ENCODE measurements at places on chromosomes 3 and 15.

GRCh38 chr15:63517202-63517601 is 12.8 kb downstream of the USP3 start:
- no peak for DNase-seq

DNA sequence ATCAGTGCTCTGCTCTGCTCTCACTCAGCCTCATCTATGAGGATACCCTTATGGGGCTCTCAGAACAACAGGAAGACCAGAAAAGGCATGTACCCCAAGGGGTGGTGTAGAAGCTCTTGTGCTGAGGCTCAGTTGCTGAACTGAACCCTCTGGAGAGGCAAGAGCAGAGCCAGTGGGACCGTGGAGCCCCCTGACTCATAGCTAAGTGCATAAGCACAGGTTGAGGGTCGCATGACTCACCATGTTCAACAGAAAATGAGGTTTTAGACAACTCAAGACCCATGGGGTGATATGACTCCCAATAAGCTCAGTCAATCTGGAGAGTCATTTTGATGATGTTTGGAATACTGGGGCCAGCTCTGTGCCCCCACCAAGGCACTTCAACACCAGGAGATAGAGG is 37.3 kb downstream of the CRYGS start:
- DNase-seq: no peak

- no peak for DNase-seq
Observed at GRCh38 chr3:181726351-181727330, 14.9 kb downstream of the SOX2 start.

DNA sequence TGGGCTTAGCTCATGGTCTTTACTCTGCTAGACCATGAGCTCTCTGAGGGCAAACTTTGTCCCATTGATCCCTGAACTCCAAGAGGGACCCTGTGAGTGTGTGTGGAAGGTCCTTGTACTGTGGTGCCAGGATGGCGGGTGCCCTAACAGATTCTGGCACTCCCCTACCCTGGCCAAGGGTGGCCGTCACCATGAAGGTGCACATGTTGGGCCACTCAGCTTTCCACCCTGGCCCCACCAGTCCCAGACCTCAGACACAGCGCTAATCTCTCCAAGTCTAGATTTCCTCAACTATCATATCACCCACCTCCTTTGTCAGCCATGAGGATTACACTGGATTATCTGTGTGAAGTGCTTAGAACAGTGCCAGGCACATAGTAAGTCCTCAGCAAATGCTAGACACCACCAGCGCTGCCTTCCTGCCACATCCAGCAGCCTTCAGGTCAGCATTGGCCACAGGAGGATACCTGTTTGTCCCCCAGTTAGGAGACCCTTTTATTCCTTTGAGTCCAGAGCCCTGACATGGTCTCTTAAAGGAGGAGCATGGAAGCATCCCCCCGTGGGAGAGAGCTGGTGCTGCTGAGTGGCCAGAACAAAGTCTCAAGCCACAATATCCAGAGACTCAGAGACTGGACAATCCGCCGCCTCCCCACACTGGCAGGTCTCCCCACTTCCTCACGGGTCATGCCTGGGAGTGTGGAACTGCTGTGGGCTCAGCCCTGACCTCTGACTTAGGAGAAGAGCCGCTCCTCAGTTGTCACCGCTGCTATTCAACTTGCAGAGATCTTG is 44.5 kb upstream of the SLCO2A1 start:
- no peak for DNase-seq

- DNase-seq: no peak
Observed at GRCh38 chr3:54874816-54875556, 52.9 kb downstream of the LRTM1 start.

GRCh38 chr15:34339946-34340345 is 2.4 kb upstream of the SLC12A6 start:
- DNase-seq: no peak

DNA sequence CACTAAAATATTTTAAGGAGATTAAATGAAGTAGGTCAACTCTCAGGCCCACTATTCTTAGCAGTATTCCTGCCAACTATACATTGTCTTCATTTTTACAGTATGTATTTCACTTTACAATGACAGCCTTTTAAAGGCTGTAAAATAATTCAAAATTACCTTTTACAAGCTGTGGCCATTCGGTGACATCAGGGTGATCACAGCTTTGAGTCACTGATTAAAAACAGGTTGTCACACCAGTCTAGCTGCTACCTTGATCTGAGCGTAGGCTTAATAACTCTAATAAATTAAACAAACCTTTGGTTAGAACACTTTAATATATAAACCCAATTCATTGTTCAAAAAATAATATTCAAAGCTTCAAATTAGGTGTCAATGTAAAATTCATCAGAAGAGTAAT is 29.9 kb downstream of the UBE3A start:
- DNase-seq: no peak

DNA sequence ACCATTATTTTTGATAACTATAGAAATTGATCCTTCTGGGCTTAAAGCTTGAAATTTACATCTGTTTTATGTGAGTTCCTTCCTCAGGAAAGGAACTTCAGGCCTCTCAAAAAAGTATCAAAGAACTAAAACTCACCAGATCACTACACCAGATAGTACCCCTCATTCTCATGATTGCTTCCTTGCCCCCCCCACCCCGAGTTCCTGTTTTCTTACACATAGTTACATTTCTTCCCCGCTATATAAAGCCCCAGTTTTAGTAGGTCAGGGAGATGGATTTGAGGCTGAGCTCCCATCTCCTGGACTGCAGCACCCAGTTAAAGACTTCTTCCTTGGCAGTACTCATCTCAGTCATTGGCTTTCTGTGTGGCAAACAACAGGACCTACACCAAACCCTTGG is 80.3 kb upstream of the HRH1 start:
- DNase-seq: peak; percentile 81

- no peak for DNase-seq
Observed at GRCh38 chr3:45612918-45613602, 18.5 kb downstream of the LIMD1 start.

- DNase-seq: peak; percentile 78
Observed at GRCh38 chr3:46209746-46210470, 1.8 kb upstream of the CCR1 start.

- no peak for DNase-seq
Observed at GRCh38 chr3:36364260-36364659, 16.0 kb upstream of the STAC start.

DNA sequence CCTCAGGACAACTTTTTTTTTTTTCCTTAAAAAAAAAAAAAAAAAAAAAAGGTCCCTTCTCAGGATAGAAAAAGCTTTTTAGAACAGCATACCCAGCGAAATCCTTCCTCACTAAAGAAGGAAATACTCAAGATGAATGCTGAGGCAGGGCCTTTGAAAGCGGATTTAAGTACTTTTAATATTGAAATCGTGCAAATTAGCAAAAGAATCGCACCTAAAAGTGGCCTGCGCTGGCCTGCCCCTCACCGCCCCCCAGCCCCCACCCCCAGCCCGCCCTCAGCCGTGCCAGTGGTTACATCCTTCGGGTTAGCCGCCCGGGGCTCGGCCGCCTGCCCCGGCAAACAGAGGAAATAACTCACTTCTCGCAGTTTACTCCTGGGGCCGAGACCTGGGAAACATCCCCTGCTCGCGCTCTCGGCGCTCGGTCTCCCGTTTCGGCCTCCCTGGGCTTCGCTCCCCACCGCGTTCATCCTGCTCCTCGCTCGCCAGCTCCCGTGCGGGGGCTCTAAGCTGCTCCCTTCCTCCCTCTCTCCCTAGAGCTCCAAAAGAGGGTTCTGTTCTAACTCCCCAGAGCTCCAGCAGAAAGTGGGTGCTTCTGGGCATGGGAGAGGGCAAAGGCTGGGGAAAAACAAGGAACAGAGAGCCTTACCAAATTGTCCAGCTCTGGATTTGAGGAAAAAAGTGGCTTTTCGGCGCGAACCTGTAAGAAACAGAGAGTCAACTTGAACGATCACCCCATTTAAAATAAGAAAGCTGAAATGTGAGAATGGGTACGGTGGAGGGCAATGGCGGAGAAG is 5.2 kb downstream of the MEIS2 start:
- DNase-seq: peak; percentile 42

DNA sequence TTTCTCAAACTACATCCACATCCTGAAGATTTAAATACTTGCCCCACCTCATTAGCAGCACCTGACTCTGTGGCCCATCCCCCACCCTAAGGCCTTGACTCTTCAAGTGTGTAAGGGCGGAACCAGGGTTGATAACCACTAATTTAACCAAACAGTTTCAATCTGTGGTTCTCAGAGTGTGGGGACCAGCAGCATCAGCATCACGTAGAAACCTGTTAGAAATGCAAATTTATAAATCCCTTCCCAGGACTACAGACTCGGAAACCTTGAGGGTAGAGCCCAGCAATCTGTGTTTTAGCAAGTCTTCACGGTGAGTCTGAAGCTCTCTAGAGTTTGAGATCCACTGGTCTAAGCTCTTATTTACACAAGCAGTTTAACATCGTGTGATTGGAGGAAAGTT is 12.4 kb downstream of the GNB4 start:
- DNase-seq: no peak

DNA sequence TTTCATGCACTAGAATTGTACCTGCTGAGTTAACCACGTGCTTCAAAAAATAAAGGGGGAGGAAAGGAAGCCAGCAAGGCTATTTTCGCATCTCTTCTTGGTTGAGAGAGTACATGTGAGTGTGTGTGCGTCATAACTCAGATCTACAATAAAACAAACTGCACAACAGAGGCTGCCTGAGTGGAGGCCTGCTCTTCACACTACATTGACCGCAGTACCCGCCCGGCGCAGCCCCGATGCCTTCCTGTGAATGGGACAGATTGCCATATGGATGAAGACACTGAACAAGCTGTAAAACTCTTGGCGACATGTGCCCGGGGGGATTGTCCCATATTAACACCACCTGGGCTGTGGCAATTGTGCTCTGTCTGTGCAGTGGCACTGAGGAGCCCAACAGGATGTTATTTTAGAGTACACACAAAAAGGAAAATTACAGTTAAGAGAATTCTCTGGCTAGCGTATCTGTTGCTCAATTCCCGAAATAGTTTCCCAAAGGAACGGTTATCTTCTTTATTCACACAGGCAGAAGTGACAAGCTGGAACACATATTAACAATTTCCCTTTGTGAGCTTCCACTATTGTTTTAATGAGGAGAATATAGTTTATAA is 551.5 kb downstream of the FOXP1 start:
- DNase-seq: no peak

DNA sequence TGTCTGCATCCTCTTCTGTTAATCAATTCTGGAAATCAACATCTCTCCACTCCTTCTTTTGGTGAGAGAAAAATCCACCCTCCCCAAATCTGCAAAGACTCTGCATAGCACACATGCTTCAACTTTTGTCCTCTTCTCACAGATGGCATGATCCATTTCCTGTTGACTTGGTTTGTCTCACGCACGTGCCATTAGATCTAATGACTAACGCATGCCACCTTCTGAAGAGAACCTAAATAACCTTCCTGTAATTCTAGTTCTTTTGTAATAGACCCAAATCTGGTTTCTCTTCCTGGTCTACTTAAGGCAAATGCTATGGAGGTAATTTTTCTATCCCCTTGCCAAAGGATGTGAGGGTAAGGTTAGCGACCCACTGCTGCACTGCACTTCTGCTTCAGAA is 51.0 kb upstream of the ATOSA start:
- DNase-seq: no peak

DNA sequence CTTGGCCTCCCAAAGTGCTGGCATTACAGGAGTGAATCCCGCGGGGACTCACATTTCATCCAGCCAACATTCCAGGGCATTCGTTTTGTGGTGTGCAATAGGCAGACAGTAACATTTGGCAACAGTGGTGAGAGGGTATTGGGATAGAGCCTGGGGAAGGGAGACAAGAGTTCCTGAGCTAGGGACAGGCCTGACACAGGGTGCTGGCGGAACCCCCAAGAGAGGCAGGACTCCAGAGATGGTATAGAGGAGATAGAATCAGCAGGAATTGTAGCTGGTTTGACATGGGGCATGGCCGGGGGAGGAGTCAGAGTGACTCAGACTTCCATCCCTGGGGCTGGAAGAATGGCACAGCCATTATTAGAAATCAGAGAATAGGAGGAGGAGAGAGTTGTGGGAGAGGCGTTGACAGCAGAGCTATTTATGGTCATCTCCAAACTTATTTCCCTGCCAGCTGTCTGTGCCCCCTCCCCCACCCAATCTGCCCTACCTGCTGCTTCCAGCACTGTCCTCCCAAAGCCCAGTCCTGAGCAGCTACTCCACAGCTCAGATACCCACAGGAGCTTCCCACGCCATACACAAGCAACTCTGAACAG is 4.4 kb upstream of the IDH2 start:
- peak; percentile 97 for DNase-seq

DNA sequence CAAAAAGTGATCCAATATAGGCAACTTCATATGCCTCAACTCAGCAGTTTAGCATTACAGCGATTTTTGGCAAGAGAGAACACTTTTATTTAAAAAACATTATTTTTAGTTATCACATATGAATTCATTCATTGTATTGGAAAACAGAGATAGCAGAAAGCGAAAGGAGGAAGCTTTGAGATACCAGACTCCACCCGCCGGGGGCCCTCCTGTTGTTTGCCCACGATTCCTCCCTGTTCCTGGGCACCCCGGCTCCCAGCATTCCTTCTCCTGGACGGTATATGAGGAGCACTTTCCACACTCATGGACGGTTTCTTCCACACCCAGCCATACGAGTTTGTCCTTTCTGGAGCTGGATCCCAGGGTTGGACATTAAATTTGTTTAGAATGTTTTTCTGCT is 18.2 kb downstream of the APBA2 start:
- no peak for DNase-seq

- no peak for DNase-seq
Observed at GRCh38 chr3:42601896-42602581, 1.6 kb downstream of the NKTR start.

- peak; percentile 98 for DNase-seq
Observed at GRCh38 chr3:195900436-195901355, 7.7 kb downstream of the TNK2 start.

GRCh38 chr15:101501703-101502373 is 12.3 kb upstream of the PCSK6 start:
- DNase-seq: peak; percentile 94

DNA sequence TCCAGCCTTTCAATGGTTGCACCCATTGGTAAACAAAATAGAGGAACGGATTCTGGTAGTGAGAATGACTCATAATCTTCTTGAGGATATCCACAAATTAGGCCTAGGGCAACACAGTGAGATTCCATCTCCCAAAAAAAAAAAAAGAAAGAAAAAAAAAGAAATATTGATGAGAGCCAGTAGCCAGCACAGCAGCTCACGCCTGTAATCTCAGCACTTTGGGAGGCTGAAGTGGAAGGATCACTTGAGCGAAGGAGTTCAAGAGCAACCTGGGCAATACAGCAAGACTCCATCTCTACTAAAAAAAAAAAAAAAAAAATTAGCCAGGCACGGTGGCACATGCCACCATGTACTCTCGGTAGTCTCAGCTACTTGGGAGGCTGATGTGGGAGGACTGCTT is 51.9 kb downstream of the DENND4A start:
- DNase-seq: no peak

DNA sequence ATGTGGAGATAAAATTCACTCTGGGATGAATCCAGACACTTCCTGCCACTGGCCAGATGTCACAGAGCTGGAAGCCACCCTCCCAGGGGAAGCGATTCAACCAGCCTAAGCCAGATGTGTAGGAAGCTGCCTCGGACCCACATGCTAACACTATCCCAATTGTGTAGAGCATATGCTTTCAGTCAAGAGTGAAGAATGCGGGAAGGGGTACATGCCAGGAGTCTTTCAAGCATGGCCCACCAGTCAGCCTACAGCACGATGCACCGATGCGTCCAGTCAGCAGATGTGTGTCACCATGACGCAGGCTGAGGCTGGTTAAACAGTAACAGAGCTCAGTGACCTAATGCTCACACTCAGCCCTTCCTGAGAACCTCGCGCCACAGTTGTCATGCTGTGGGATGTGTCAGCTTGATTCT is 38.8 kb upstream of the BNC1 start:
- peak; percentile 85 for DNase-seq

Data from osteoblast (primary cell).